Stimulated activated CD4-positive, alpha-beta T cell treated with anti-CD3 and anti-CD28 coated beads, Interleukin-1b, Interleukin-23, amount 100 ng/mL, for 1 hour (primary cell): ENCODE measurements at places on chromosomes 2 and 18.

GRCh38 chr2:37090019-37090477 is 5.7 kb downstream of the GPATCH11 start:
- no peak for DNase-seq

- DNase-seq, result no peak
These were observed 22.1 kb upstream of the LBH start for GRCh38 chr2:30209227-30209626.

DNA sequence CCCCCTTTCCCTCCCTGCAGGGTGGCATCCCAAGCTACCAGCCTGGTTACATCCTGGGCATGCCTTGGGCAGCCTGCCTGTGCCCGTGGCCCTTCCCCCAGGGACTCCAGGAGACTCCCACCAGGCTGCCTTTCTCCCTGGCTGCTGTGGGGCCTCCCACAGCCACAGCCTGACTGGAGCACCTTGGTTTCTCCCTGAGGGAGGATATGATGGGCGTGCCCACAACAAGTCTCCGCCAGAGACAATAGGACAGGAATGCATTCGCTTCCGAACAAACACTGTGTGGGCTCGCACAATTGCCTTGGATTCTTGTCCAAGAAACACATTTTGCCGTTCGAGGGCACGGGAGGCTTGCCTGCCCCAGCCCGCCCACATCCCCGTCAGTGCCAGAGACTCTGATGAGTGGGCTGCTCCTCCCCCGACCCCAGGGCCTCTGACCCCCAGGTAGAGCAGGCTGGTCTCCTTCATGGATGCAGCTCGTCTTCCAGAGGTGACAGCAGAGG is 102.1 kb downstream of the SMAD7 start:
- no peak for DNase-seq

GRCh38 chr2:126963390-126963789 is 64.7 kb downstream of the TEX51 start:
- no peak for DNase-seq

- DNase-seq, result no peak
These were observed 85.6 kb downstream of the NCOA1 start for GRCh38 chr2:24576617-24577016.

- DNase-seq, result peak; percentile 46
These were observed 24.6 kb upstream of the KCMF1 start for GRCh38 chr2:84946204-84947009.

DNA sequence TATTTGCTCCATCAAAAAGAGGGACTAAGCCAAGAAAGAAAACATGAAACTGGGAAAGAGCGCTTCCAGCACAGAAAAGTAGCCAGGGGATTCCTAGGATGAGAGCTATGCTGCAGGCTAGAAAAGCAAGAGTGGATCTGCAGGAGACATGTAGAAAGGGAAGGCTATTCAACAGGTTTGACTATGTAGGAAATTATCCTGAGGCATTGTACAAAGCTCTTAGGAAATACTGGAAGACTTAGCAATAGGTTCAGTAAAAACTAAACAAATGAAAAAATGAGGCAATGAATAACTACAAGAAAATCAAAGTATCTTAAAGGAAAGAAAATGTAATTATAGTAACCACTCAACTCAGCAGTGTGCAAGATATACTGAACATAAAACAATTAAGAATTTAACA is 229.5 kb upstream of the FBXO11 start:
- DNase-seq, result no peak

GRCh38 chr2:215531284-215531683 is 95.4 kb upstream of the FN1 start:
- no peak for DNase-seq

DNA sequence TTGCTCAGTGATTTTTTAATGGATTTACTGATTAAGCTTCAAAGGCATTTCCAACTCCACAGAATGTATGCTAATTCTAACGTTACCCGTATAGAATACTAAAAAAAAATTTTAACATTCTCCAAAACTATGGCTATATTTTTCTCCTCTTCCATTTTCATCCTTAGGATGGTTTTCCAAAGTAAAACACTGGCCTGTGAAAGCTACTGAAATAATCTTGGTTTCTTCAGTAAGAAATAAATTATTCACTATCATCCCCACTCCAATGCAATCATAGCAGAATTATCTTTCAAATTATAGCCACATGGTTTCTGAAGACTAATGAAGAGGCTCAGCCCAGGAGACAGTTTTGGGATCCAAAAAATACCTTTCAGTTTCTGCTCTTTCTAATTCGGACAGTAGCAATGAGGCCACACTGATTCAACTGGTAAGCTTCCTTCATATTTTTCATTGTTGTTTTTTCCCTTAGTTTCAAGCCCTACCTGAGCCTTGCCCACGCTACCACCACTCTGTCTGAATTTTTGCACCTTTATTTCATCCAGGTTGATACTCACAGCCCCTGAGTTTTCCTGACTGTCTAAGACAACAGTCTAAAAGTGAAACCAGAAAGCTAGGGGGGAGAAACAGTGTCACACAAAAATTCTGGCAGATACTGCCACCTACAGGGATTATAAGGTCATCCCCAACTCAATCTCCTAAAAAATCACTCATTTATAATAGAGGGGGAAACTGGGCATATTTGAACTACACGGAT is 887.9 kb downstream of the NRXN1 start:
- DNase-seq, result no peak

DNA sequence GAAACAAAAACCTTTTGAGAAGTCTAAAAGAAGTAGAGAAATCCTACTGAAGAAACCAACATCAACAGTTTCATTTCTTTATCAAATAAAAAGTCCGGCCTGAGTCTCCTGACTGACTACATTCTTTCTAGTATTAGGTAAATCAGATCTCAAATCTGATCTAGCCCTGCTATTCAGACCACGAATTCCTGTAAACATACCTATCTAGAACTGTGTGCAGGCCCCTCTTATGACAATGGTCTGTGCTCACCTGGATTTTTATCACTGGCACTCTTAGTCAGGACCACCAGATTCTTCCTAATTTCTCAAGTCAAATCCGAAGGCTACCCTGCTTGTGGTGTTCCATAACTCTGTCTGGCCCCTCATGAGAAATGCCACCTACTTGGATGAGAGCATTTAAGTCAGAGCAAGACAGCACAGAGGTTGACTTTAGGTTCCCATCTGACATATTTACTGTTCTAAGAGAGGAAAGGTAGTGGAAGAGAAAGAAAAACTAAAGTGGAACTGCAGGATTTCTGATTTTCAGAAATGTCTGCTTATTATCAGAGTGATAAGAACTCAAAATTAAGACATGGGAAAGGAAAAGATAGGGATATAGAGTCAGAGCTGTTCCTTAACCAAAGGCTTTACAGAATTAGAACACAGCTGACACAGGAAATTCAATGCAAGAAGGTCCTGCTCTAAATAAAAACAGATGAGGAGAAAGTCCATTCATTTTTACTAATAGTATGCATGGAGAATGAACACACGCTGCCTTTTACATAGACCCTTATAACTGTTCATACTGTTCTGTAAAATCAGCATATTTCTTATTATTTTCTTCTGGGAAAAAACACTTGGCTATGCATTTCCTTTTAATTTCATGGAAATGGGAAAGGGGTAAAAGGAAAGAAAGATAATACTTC is 56.5 kb downstream of the SLC8A1 start:
- no peak for DNase-seq

DNA sequence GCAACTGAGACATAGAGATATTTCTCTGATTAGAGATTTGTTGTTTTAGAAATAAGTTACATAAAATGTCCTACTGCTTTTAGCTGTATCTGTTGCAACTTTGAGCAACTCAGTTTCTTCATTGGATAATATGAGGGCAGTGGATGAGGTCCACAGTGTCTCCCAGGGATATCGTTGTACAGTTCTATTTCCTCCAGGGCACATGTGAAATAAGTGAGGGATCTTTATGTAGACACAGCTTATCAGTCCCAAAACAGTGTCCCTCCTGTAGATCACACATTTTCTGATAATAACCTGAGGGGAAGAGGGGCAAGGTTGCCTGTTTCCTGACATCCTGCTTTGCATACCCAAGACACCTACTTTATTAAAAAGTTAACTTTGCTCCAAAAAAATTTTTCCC is 1231.2 kb upstream of the ZEB2 start:
- no peak for DNase-seq

GRCh38 chr2:23628926-23629771 is 244.2 kb downstream of the KLHL29 start:
- no peak for DNase-seq

GRCh38 chr2:10771786-10772185 is 40.8 kb downstream of the PDIA6 start:
- no peak for DNase-seq

- no peak for DNase-seq
These were observed 299.2 kb upstream of the MGAT5 start for GRCh38 chr2:133954636-133955035.

- DNase-seq, result no peak
These were observed 81.4 kb upstream of the MSH2 start for GRCh38 chr2:47321411-47322031.

GRCh38 chr18:24157855-24158254 is 19.0 kb downstream of the CABYR start:
- DNase-seq, result no peak

- DNase-seq, result no peak
These were observed 600.0 kb upstream of the SLC39A10 start for GRCh38 chr2:195057001-195057400.

GRCh38 chr2:227082286-227082685 is 81.7 kb downstream of the COL4A4 start:
- DNase-seq, result no peak

DNA sequence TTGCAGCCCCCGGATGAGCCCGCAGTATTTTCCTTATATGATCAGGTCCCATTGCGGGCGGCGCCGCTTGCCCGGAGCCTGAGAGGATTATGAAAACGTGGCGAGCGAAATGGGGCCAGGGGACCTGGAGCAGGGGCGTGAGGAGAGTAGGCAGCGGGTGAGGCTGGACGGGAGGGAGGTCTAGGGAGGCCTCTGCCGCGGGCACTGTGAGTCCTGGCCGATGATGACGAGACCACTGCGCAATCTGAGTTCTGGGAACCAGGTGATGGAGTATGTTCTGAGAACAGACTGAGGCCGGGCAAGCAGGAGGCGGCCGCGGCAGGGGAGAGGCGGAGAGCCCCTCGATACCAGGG is 790 bp upstream of the ACAA2 start:
- DNase-seq, result no peak

GRCh38 chr2:131369954-131370353 is 6.0 kb upstream of the RAB6D start:
- no peak for DNase-seq

DNA sequence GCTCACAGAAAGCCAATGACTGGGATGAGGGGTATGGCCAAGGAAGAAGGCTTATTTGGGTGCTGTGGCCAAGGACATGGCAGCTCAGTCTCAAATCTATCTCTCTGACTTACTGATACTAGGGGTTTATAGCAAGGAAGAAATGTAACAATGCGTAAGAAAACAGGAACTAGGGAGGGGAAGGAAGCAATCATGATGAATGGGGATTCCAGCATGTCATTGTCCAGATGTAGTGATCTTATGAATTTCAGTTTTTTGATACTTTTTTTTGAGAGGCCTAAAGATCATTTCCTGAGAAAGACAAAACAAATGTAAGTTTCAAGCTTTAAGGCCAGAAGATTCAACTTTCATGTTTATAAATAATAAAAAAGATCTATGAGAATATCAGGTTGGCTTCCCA is 298.6 kb upstream of the FAM98A start:
- no peak for DNase-seq

GRCh38 chr2:241030883-241031282 is 32.5 kb downstream of the SNED1 start:
- no peak for DNase-seq

DNA sequence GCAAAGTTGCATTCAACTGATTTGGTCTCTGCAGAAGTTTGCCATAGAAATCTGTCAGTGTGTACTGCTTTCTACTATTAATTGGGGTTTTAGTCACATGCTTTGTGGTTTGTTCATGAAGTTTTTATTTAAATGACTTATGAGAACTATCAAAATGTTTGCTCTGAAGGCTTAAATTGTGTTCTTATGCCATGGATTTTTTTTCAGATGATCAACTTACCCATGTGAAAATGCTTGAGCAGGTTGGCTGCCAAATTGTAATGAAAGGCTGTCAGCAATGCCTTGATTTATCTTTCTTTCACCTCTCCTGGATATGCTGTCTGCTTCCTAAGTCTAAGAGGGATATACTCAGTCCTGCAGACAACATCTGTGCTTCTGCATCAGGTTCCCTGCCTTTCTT is 50.7 kb downstream of the FMNL2 start:
- no peak for DNase-seq

DNA sequence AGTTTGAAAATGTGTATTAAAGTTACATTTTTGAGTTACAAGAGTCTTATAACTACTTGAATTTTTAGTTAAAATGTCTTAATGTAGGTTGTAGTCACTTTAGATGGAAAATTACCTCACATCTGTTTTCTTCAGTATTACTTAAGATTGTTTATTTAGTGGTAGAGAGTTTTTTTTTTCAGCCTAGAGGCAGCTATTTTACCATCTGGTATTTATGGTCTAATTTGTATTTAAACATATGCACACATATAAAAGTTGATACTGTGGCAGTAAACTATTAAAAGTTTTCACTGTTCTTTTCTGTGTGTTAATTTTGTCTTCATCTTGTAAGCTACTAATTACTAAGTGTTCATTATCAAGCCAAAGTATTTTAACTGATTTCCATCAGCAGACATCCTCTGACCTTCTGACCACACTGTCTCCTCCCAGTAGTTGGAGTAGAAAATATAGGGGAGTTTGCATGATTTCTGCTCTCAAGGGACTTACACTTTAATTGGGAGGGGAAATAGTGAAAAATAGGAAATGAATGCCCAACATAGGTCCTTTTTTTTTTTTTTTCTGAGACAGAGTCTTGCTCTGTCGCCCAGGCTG is 4.3 kb downstream of the PMAIP1 start:
- DNase-seq, result no peak

GRCh38 chr2:150169237-150169629 is 318.2 kb downstream of the RND3 start:
- DNase-seq, result no peak

- no peak for DNase-seq
These were observed 304.6 kb downstream of the PARD3B start for GRCh38 chr2:204849892-204850291.

DNA sequence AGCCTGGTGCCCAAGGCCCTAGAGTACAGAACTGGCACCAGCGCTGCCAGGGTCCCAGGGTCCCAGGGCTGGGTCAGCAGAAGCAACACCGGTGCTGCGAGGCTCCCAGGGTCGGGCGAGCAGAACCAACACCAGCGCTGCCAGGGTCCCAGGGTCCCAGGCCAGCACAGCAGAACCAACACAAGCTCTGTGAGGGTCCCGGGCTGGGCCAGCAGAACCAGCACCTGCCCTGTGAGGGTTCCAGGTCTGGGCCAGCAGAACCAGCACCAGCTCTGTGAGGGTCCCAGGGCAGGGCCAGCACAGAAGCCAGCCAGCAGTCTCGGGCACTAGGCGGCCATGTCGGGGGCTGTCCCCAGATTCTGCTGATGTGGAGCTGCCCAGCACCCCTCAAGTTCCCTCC is 93.1 kb downstream of the GALR1 start:
- no peak for DNase-seq

DNA sequence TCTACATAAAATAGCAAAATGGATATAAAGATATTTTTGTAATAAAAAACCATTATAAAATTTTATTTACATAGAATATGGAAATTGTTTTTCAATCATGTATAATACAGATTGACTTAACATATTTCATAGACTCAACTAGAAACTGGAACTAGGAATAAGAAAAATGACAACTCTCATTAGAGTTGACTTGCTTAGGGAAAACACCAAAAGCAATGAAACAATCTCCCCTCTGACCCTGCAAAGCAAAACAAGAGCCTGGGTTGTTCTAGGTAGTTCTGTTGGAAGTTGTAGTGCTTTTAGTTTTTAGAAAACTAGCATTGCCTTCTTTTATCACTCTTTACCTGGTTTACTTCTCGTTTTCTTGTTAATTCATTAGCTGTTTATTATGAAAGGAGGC is 32.2 kb upstream of the MTIF2 start:
- no peak for DNase-seq
